KG1 (cell line): ENCODE measurements at places on chromosomes 6 and 20.

- no peak for DNase-seq
Observed at GRCh38 chr6:138752017-138752416, 21.6 kb upstream of the CCDC28A start.

DNA sequence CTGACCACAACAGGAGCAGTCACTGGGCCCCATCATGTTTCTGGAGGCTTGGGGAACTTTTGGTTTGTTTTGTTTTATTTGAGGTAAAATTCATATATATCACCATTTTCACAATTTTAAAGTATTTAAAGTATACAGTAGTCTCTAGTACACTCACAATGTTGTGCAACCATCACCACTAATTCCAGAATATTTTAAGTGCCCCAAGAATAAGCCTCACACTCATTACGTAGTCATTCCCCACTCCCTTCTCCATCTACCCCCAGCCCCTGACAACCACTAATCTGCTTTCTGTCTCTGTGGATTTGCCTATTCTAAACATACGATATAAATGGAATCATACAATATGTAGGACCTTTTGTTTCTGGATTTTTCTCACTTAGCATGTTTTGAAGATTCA, 29.0 kb downstream of the RTN4IP1 start:
- DNase-seq = no peak

DNA sequence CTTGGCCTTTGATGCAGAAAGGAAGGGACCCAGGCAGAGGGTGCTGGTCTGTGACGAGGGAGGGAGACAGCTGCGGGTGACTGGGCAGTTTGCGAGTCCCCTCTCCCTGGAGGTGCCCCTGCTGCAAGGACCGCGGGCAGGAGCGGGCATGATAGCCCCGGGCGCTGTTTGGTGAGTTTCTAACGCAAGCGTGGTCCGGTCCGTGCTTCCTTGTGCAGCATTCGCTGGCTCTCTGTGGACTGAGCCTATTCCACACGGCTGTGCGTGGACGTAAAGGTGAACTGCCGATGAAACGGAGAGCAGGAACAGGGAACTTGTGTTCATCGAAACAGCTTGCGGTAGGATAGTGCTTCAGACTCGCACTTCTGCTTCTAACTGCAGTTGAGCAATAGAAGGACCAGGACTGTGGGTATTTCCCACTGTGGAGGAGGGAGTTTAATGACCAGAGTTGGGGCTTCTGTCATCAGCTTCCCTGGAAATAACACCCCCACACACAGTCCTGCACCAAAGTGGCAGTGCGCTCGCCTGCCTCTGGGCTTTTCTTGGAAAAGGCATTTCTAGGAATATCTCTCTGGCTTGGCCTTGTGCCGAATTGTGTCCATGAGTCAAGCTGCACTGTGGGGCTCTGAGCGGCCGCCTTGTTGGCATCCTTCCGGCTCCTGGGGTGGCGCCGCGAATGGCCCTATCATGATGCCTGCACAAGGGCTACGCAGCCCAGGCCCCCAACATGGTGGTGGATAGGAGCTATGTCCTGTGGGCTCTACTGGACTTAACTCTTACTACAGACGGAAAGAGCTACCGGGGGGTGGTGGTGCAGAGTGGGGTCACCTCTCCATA, 48.9 kb downstream of the DUSP22 start:
- no peak for DNase-seq

- DNase-seq = no peak
Observed at GRCh38 chr6:15769511-15770018, 106.7 kb upstream of the DTNBP1 start.

DNA sequence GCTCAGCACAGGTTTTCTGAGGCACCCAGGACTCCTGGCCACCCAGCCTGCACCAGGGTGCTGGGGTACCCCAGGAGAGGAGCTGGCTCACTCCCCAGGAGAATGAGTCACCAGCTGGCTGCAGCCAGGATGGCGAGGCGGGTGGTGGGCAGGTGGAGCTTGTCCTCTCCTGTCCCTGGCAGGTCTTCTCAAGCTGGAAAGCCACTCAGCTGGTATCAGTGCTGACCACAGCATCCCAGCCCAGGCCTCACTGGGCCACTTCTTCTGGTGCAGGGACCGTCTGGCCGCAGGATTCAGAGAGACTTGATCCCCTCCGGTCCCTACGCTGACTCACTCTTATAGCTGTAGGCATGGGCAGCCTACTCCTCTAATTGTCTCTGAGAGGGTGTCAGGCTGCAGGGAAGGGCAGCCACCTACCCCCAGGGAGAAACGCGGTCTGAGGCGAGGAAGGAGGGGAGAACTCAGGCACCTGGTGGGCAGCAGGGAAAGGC, 22.2 kb downstream of the TFEB start:
- no peak for DNase-seq

DNA sequence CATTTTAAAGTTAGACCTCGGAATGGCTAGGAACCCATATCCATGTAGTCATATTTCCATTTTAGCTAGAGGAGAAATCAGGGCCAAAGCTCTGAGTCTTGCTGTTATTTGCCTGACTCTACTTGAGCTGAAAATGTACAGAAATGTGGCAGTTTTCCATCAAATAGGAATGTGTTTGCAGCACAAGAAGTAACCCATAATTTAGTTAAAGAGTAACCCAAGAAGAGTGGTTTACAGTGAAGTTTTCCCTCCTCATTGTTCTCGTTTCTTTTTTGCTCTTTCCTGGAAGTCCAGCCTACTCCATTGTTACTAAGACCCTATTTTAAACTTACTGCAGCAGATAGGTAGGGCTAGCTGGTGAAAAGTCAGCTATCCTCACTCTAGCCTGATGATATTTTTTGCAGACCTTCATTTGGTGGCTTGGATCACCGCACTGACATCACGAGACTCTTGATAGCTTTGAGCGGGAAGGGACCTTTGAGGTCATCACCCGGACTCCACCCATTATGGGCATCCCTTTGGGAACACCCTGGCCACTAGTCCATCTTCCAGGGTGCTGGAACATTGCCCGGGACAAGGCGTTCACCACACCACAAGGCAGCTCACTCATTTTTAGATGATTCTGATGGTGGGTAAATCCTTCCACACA, 28.0 kb upstream of the ADGRF5 start:
- DNase-seq = no peak

DNA sequence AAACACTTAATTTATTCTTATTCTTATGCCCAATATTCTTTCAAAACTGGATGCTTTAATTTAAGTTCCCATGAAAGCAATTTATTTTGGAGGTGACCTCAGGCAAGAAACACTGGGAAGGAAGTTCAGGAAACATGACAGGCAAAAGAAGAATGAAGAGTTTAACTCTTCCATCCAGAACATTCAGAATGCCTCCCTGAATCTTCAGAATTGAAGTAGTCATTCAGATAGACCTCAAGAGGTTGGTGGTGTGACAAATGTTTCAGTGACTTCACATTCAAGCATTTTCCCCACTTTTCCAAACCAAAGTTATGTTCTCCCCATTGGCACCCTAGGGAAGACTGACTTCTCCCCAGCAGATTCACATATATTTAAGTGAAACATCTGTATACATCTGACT, 110.5 kb downstream of the HAO1 start:
- DNase-seq = no peak

DNA sequence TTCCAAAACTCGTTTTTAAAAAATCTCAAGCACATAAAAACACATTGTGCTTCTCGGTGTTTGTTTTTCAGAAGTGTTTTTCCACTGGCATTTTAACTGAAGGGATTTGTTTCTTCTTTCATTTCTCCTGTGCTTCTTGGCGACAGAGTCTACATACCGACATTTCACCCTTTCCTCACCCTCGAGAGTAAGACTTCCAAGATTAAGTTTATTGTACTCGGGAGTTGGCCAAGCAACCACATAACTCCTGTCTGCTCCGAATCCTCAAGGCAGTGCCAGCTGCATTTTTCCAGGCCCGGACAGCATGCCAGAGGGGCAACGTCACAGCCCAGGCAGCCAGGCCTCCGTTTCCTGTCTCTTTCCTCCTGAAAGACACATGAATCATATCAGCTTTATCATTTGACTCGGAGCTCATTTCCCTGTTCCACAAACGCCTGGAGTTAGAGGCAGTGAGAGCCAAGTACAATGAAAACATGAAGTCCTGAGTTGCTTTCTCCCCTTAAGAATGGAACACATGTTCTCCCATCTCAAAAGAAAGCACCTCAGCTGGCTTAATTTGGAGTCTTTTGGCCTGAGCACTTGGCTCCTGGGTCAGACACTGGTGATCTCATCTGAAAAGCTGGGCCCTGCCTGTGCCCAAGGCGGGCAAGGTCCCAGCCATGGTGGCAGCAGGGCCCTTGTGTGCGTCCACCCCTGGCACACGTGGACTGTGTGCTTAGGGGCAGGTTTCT, 23.2 kb upstream of the FAM50B start:
- no peak for DNase-seq

- DNase-seq = no peak
Observed at GRCh38 chr6:162372106-162372505, 355.5 kb downstream of the PRKN start.

DNA sequence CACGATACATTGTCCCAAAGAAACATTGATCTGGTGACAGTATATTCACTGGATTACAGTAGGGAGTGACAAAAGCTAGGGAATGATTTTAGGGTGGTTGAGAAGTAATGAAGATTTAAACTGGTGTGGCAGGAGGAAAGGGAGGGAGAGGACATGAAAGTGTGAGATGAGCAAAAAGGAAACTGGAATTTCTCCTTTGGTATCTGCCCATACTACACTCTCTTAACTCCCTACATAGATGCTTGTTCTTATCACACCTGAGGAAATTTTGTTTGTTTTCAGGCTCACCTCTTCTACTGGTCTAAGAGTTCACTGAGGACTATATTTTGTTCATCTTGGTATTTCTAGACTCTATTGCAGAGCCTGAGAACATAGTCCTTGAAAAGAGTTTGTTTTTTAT, 44.9 kb upstream of the CEP162 start:
- DNase-seq = no peak

DNA sequence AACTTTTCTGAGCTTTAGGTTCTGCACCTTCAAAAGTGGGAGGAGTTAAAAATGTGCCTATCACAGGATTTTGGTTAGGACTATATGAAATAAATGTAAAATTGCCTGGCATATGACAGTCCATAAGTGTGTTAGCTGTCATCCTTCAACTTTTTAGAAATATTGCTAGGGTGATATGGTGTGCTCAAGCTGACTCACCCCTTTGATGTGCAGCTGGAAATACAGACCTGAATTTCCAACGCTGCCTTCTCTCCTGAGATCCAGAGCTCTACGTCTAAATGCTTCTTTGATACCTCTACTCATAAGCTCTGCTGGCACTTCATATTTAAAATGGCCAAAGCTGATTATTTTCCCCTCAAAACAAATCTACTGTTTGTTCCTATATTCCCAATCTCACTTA, 2.7 kb downstream of the SLC35B3 start:
- DNase-seq = no peak

DNA sequence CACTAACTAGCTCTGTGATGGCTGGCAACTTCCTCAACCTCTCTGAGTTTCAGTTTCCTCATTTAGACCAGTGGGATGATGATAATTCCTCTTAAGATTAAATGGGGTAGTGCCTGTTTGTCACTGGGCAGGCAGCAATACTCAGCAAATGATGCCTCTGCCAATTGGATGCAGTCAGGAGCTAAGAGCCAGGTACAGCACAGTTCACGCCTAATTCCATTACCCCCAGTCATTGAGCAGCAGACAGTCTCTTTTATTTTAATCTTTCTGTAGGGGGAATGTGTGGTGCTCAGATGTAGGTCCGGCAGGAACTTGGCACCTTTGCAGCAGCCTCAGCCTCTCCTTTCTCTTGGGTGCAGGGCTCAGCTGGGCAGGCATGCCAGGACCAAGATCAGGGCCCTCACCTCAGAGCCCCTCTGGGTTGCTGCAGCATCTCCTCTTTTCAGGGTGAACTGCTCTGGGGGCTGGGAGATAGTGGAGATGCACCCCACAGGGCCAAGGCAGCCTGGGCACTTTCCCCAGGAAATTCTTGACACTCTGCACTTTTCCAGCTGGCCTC, 243.8 kb downstream of the LRFN2 start:
- DNase-seq = no peak

- no peak for DNase-seq
Observed at GRCh38 chr6:38924791-38925509, 123.6 kb upstream of the GLP1R start.

- DNase-seq = peak; percentile 36
Observed at GRCh38 chr6:109493865-109494264, 10.8 kb upstream of the ZBTB24 start.

DNA sequence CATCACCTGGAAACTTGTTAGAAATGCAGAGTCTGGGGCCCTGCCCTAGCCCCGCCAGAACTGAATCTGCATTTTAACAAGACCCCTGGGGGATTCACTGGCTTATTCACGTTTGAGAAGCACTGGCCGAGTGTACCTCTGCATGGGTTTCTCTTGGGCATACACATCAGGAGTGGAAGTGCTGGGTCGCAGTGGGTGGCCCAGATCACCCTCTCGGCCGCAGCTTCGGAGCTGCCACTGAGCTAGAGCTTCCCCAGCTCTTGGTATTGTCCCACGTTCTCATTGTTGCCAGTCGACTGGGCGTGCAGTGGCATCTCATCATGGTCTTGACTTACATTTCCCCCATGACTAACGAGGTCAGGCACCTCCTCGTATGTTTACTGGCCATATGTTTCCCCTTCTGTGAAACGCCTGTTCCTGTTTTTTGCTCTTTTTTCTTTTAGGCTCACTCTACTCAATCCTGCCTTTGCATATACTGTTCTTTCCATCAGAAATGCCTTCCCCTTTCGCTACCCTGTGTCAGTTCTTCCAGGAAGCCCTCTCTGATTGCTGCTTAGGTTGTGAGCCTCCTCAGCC, 3.0 kb upstream of the DLGAP4 start:
- DNase-seq = no peak

GRCh38 chr6:158028876-158029275, 47.2 kb downstream of the SYNJ2 start:
- no peak for DNase-seq

- DNase-seq = no peak
Observed at GRCh38 chr6:37365791-37366190, 12.0 kb downstream of the RNF8 start.
